ENCODE measurements at places on chromosomes 7 and 10.
A peak's percentile ranks its signal among the peaks of the same experiment; 100 is the strongest.

DNA sequence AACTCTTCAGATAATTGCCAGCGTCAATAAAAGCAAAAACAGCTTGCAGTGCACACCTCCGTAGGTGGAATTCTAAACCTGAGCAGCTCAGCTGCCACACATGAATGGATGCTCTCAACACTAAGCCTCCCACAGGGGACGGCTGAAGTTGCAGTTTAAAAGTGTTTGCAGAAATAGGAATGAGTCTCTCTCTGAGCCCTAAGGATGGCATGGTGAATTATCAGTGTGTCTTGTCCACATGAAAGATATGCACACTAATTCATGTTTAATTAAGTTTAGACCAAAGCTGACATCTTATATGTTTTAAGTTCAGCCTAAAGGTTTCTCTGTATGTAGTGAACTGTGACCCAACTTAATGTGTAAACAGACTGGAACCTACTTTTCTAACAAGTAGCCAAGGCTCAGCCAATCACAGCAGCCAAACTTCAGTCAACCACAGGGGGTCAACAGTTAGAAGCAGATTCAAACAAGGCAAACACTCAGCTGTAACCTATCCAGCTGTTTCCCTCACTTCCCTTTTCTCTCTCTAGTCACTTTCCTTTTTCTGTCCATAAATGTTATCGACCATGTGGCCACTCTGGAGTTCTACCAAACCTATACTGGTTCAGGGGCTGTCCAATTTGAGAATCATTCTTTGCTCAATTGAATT lies 38.1 kb downstream of the CTTNBP2 start:
- DNase-seq: peak; percentile 57

GRCh38 chr10:96491303-96491702 lies 22.4 kb downstream of the TLL2 start:
- no peak for DNase-seq

GRCh38 chr7:71504697-71505441 lies 372.9 kb downstream of the GALNT17 start:
- DNase-seq: no peak

DNA sequence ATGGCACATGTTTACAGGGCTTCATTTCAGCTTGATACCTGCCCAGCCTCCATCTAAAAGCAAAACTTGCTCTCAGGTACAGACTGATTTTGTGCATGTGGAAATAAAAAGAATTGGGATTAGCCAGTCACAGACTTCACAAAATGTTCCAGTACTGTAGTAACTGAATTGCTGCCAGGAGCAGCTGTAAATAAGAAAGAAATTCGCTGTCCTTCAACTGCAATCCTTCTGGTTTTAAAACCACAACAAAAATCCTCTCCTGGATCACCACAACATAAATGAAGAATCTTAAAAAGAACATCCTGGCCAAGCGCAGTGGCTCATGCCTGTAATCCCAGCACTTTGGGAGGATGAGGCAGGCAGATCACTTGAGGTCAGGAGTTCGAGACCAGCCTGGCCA lies 3.9 kb upstream of the MIOS start:
- DNase-seq: no peak

- peak; percentile 10 for DNase-seq
These were observed 32.6 kb downstream of the PDZD8 start for GRCh38 chr10:117342641-117343040.

DNA sequence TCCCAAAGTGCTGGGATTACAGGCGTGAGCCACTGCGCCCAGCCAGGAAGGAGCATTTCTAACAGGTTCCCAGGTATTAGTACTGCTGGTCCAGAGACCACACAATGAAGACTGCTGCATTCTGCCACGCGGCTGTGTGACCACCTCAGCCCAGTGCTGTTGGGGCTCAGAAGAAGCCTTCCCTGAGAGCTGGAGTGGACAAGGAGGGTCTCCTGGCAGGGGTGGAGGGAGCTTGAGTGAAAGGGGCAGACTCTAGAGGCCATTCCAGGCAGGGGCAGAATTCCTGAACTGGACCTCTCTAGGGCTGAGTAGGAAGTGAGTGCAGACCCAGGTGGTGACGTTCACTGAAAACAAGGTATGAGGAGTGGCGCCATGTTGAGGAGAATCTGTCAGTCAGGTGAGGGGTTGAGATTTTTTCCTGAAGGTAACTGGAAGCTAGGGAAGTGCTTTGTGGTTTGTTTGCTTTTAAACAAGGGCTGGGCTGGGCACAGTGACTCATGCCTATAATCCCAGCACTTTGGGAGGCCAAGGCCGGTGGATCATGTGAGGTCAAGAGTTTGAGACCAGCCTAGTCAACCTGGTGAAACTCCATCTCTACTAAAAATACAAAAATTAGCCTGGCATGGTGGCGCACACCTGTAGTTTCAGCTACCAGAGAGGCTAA lies 67.6 kb downstream of the TACC2 start:
- DNase-seq: no peak

DNA sequence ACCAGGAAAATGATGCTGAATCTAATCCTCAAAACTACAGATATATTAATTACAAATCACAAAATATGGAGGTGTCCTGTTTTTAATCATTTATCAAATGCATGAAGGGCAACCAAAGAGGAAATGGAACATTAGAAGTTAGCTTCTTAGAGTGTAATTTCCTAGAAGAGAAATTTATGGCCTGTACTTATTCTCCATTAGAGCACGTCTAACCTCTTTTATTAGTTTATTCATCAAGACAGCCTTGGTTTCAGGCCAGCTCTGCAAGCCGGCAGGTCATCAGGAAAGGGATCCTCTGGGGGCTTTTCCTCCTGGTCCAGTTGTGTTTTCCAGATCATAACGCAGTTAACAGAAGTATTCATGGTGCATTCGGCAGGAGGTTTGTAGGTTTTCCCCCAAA lies 517.6 kb downstream of the KCNMA1 start:
- DNase-seq: no peak

DNA sequence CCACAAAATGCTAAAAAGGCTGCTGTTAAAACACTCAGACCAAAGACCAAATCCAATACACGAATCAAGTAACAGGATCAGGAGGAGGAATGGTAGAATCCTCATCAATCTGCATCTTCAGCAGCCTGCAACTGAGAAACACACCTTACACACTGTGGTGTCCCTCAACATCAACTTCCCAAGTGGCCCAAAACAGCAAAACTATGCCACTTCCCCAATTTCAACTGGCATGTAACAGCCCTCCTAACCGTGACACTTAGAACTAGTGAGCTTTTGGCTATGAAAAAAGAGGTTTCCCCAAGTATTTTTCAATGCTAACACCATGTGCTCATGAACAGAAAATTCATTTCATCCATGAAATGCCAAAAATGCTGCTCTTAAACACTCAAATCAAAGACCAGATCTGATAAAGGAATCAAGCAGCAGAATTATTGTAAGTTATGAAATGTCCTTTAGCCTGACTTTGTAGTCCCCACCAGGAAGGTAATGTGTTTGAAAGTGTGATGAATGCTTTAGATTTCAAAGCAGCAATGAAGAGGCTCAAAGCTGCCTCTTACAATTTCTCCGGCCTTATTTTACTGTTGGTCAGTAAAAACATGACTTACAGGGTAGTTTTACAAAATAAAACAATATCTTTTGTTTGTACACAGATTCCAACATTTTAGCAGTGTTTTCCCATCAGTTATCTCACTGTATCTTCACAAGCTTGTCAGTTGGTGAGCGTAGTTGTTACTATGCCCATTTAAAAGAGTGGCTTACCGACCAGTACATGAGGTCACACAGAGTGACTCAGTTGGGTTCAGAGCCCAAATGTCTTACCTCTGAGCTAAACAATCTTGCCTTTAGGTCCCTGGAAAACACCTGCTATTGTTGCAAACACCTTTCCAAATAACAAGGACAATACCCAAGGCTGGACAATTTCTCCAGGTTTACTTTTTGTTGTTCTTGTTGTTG lies 65.7 kb upstream of the ASAH2 start:
- DNase-seq: no peak

DNA sequence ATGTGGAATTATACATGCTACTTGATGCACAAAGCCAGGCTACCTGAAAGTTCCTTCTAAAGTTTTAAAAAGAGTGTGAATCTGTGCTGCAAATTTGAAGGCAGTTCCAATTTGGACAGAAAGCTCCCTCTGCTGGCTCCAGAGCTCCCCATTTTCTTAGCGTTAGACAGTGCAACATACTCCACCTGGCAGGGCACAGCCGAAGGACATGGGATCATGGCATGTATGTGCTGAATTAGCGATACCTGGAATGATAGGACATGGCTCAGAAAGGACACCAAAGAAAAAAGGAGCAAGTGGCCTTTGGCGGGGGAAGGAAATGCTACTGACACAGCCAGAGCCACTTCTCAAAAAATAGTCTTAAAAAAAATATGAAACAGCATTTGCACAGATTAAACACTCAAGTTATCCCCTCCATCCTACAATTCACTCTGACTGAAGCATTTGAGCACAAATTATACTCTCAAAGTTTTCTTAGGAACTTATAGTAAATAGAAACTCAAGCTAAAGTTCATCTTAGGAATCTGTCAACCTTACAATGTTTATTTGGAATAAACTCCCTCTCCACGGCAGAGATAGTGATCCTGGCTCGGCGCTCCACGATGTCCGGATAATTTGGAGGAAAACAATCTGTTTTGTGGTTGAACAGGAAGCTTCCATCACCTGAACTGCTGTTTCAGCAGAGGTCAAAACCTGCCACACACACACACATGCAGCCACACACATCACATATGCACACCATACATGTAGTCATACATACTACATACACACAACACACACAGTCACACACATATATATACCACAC lies 80.0 kb downstream of the C7orf25 start:
- DNase-seq: peak; percentile 14

GRCh38 chr10:44853148-44853734 lies 57.9 kb upstream of the TMEM72 start:
- DNase-seq: peak; percentile 10

GRCh38 chr10:112195224-112195623 lies 11.7 kb upstream of the GPAM start:
- DNase-seq: no peak

GRCh38 chr7:75892634-75893272 lies 13.9 kb downstream of the RHBDD2 start:
- no peak for DNase-seq

DNA sequence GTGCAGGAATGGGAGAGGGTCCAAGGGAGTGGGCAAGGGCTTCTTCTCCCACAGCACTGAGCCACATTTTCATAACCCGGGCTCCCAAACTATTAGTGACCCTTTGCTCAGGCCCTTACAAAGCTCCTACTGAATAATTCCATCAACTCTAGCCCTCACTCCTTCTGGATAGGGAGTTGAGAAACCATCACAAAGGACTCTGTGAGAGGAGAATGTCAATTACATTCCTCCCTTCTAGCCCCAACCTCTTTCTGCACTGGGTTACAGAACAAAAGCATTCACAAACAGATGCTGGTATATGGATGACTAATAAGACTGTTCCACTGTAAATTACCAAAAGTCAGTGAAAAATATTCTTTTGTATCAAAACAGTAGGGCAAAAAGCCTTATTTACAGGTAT lies 203.7 kb downstream of the SORCS1 start:
- DNase-seq: no peak

GRCh38 chr10:29146311-29147100 lies 142.4 kb upstream of the LYZL1 start:
- no peak for DNase-seq

DNA sequence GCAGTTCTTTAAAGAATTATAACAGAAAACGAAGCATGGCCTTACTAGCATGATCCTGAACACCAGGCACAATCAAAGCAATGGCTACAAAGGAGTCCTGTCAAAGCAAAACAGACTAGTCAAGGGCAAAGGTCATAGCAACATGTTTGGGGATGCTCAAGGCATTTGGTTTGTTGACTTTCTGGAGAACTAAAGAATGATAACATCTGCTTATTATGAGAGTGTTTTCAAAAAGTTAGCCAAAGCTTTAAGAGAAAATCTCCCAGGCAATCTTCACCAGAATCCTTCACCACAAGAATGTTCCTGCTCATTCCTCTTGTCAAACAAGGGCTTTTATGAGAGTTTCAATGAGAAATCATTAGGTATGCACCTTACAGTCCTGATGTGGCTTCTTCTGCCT lies 95.1 kb upstream of the CPXM2 start:
- no peak for DNase-seq

- DNase-seq: no peak
These were observed 21.1 kb downstream of the KNDC1 start for GRCh38 chr10:133180965-133181639.

DNA sequence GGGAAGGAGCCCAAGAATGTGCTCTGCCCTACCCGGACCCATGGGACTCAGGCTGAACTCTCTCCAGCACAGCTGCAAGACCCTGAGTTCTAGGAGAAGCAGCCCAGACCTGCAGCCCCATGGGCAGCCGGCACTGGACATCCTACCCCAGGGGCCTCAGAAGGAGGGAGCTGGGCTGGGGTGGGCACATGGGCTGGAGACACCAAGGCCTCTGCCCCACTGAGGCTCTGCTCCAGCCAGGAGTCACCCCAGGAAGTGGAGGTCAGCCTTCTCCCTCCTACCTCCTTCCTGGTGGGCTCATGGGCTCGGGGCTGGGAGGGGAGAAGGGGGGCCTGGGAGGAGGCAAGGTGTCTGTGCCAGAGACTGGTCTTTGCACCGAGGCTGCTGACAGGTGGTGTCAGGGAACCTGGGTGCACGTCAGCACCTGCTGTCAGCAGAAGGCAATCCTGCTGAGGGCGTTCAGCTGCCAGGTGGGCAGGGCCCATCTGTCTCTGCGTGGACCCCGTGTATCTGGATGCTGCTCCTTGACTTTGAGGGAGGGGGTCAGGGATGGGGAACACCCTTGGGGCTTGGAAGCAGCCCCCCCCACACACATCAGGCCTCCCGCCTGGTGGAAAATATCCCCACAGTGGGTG lies 95.2 kb downstream of the PDGFA start:
- no peak for DNase-seq

GRCh38 chr7:96026611-96027010 lies 254.3 kb downstream of the DYNC1I1 start:
- DNase-seq: no peak

DNA sequence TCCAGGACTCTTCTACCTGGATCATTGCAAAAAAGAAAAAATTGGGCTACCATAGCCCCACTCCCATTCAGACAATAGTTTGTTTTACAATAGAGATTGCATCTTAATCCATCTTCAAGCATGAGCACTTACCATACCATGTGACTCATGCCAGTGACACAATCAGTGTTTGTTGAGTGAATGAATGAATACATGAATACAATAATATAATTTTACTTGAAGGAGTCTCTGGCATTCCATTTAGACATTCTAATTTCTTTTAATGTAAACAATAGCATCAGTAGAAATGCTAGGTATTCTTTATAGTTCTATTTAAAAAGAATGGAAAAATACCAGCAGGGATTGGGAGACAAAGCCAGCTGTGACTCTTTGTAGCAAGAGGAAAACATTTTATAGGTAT lies 141.6 kb upstream of the AKR1E2 start:
- no peak for DNase-seq

GRCh38 chr10:52423369-52423768 lies 109.3 kb downstream of the DKK1 start:
- DNase-seq: no peak

- DNase-seq: no peak
These were observed 299.0 kb upstream of the FZD1 start for GRCh38 chr7:90965211-90965610.

- DNase-seq: no peak
These were observed 1.0 kb downstream of the PAXIP1 start for GRCh38 chr7:155001756-155002410.

GRCh38 chr7:87934699-87935383 lies 790 bp downstream of the ADAM22 start:
- peak; percentile 24 for DNase-seq
